Glutamatergic neuron (in vitro differentiated cells): ENCODE measurements at places on chromosomes 1 and 21. TPM values are rescaled to one million over a fixed set of nuclear protein-coding genes. Genes with fewer than 3 reads are reported as not detected.

KRTAP13-2 gene
- not detected for total RNA-seq

DNA sequence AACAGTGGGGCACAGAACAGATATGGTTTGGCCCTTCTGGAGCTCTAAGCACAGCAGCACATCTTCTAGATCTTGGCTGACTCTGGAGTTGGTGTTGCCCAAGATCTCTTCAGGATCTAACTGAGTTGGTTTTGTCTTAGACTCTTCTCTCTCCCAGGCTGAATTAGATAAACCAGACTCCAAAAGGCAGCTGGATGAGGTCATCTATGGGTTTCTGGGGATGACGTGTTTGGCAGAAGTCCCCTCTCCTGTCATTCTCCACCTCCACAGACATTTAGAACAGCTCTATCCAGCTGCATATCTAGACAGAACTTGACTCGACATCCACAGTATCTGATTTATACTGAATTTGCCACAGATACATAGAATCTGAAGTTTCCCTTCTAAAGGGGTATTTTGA lies 75.3 kb downstream of the ST6GALNAC5 start:
- H3K36me3 ChIP-seq = peaks cover 11% of the 10 kb centered on the region
- H3K4me3 ChIP-seq = no peak overlapping the region
- H3K4me1 ChIP-seq = peaks cover 14% of the 10 kb centered on the region
- H3K27ac ChIP-seq = no peak overlapping the region

DNA sequence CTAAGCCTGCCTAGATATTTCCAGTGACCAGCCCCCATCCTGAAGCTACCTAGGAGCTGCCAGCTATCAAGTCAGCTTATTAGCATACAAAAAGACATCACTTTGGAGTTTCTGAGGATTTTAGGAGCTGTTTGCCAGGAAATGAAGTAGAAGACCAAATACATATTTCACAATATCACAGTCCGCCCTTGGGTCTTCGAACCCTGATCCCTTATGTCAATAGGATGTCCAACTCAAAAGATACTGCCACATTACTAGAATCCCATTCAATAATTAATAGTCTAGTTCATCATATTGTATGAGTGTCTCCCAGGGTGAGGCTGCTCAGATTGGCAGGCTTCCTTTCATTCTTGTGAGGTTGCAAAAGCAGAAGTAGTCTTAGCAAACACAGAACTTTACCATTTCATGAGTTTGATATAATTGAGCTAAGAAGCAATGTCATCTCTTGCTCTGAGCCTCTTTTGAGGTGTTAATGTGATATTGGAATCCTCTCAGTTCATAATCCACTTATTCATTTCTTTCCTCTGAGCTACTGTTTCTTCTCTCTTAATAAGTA lies 13.6 kb downstream of the IPO9 start:
- H3K27me3 ChIP-seq = no peaks in the 10 kb centered on the region
- H3K4me3 ChIP-seq = no peak overlapping the region
- H3K4me1 ChIP-seq = peaks cover 1% of the 10 kb centered on the region
- DNase-seq = no peak
- H3K27ac ChIP-seq = no peak overlapping the region

- peak overlapping the region; percentile 60 for H3K27ac ChIP-seq
- H3K4me3 ChIP-seq = no peak overlapping the region
- no peaks in the 10 kb centered on the region for H3K36me3 ChIP-seq
- DNase-seq = no peak
- H3K4me1 ChIP-seq = peaks cover 36% of the 10 kb centered on the region
- peaks cover 26% of the 10 kb centered on the region for H3K27me3 ChIP-seq
Measured at GRCh38 chr1:9419369-9420041, 119.8 kb upstream of the SLC25A33 start.

- peaks cover 1% of the 10 kb centered on the region for H3K27me3 ChIP-seq
- no peak for DNase-seq
- no peak overlapping the region for H3K4me3 ChIP-seq
- H3K36me3 ChIP-seq = no peaks in the 10 kb centered on the region
- peaks cover 9% of the 10 kb centered on the region for H3K4me1 ChIP-seq
Measured at GRCh38 chr1:220841293-220841692, 38.0 kb upstream of the HLX start.

SLC5A3 gene
- total RNA-seq = 5.5 TPM

DRAXIN gene
- total RNA-seq = 111 TPM

- no peak overlapping the region for H3K4me3 ChIP-seq
- no peaks in the 10 kb centered on the region for H3K27me3 ChIP-seq
- peak overlapping the region; percentile 77 for H3K27ac ChIP-seq
- peaks cover 20% of the 10 kb centered on the region for H3K4me1 ChIP-seq
Measured at GRCh38 chr1:187928288-187928687, 1099.5 kb downstream of the PLA2G4A start.

GRCh38 chr1:46569116-46569515 lies 17.7 kb upstream of the KNCN start:
- no peak overlapping the region for H3K27ac ChIP-seq
- H3K4me3 ChIP-seq = no peak overlapping the region
- DNase-seq = no peak
- no peaks in the 10 kb centered on the region for H3K27me3 ChIP-seq

TMEM54 gene
- total RNA-seq = 9.9 TPM

- no peak overlapping the region for H3K4me3 ChIP-seq
- H3K4me1 ChIP-seq = no peaks in the 10 kb centered on the region
- peak; percentile 5 for DNase-seq
- peaks cover 12% of the 10 kb centered on the region for H3K36me3 ChIP-seq
Measured at GRCh38 chr1:43442756-43443155, 11.0 kb downstream of the HYI start.

GRCh38 chr1:186792870-186793581 lies 35.7 kb upstream of the PLA2G4A start:
- H3K4me3 ChIP-seq = no peak overlapping the region
- DNase-seq = no peak
- no peaks in the 10 kb centered on the region for H3K27me3 ChIP-seq
- H3K4me1 ChIP-seq = no peaks in the 10 kb centered on the region

VTCN1 gene
- total RNA-seq = not detected

GRCh38 chr1:231139125-231139649 lies 22.7 kb upstream of the TRIM67 start:
- H3K36me3 ChIP-seq = no peaks in the 10 kb centered on the region
- no peaks in the 10 kb centered on the region for H3K4me1 ChIP-seq
- H3K27me3 ChIP-seq = peaks cover 2% of the 10 kb centered on the region
- no peak overlapping the region for H3K27ac ChIP-seq
- no peak overlapping the region for H3K4me3 ChIP-seq

CD34 gene
- total RNA-seq = 0.20 TPM

DNA sequence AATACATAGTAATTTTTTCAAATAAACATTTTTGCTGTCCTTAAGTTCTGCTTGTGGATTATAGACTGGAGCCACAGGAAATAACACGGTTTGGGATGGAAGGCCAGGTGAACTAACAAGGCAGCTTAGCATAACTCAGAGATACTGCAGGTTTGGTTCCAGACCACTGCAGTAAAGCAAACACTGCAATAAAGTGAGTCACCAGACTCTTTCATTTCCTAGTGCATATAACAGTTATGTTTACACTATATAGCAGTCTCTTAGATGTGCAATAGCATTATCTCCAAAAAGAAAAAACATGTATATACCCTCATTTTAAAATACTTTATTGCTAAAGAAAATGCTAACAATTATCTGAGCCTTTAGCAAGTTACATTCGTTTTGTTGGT lies 22.0 kb downstream of the LRRC42 start:
- no peak for DNase-seq
- H3K27me3 ChIP-seq = peaks cover 4% of the 10 kb centered on the region
- peaks cover 8% of the 10 kb centered on the region for H3K4me1 ChIP-seq
- H3K4me3 ChIP-seq = no peak overlapping the region
